ENCODE measurements at places on chromosomes 1 and 21. TPM values are rescaled to one million over a fixed set of nuclear protein-coding genes. Genes with fewer than 3 reads are reported as not detected.

GRCh38 chr1:198297281-198297680 is 140.5 kb downstream of the NEK7 start:
- DNase-seq = no peak

DNA sequence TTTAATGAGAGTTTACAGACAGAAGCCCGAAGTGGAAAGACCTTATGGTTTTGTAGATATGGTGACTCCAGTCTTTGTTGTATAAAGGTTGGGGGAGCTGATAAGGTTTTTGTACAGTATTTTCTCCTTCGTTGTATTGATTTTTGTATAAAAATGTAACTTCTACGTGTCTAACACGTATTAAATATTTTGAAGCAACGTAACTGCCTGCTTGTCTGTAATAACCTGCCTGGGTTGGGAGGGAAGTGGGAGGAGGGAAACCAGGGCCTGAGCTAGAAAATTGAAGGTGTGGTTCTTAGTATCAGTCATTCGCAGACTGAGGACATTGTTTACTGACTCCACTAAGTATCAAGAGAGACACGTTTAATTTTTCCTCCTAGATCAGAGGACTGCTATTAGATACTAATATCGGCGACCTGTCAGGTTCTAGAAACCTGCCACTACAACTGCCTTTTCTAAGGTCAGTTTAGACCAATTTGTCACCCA is 2.2 kb downstream of the IER5 start:
- no peak for DNase-seq

DNA sequence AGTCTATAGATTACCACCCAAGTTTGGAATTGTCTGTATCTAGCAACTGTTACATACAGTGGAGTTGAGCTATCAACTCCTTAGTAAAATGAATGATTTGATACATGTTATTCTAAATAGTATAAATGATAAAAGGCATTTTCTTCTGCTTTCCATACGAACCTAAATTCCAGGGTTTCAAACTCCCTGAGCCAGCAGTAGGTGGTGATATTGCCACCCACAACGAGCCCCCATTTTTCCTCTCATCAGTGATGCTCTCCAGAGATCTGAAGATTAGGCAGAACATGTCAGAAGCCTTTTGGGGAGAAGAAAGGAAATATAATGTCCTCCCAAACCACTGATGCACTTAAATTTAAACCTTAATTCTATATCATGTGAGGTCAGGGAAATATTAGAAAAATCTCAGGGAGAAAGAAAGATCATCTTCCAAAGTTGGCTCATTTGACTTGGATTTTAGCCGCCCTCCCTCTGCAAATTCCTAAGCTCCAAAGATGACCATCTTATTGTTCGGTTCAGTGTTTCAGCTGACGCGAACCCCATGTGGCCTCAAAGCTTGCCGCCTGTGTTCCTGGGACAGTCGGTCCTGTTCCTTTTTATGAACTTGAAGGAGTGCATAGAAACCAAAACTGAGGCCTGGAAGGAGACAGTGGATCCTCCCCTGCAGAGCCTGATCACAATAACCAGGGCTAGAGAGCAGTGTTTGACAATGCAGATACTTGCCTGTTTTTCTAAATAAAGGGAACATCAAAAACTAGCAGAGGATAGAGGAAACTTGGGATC is 2.3 kb downstream of the EVA1C start:
- DNase-seq = no peak

GRCh38 chr1:221605569-221605968 is 136.3 kb downstream of the DUSP10 start:
- no peak for DNase-seq

DNA sequence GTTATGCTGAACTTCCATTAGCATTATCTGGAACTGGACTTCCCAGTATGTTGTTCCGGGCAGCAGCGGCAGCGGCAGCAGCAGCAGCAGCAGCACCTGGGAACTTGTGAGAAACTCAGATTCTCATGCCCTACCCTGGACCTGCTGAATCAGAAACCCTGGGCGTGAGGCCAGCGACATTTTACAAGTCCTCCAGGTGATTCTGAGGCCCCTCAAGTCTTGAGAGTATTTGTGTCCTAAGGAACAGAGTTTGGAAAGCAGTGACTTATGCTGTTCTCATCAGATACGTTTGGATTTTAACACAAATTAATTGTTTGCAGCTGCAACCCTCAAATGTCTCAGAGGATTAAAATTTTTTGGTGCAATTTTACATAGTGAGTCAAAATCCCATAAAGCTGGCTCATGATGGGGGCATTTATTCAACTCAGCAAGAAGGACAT is 157.2 kb upstream of the KAZN start:
- no peak for DNase-seq

- no peak for DNase-seq
These were observed 496.1 kb downstream of the PTPRU start for GRCh38 chr1:29732453-29732852.

GRCh38 chr1:199561334-199561733 is 466.2 kb upstream of the NR5A2 start:
- no peak for DNase-seq

DNA sequence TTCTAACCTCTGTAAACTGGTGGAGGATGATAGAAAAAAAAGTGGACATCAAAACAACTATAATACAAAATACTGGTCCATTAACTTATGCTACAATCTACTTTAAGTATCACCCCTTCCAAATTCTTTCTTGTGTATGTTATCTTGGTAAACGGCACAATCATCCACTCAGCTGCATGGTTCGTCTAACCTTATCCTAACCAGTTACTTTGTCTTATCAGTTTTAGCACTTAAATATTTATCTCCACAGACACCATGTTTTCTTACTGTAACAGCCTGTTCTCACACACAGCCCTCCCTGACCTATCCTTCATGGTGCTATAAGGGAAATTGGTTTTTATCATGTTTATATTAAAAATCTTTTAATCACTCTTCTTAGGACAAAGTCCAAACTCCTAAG is 157.2 kb downstream of the PTGER3 start:
- DNase-seq = no peak

- no peak for DNase-seq
These were observed 48.3 kb downstream of the MPZL1 start for GRCh38 chr1:167770127-167770526.

DNA sequence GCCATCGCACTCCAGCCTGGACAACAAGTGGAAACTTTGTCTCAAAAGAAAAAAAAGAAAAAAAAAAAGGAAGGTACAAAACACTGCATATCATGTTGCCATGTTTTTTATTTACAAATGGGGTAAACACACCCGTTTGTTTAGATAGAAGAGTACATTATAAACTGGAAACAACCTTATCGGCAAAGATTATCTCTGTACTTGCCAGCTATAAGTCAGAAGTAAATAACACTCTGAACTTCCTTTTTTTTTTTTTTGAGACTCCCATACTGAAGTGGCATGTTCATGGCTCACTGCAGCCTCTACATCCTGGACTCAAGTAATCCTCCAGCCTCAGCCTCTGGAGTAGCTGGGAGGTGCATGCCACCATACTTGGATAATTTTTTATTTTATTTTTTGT is 21.9 kb downstream of the USP48 start:
- no peak for DNase-seq

DNA sequence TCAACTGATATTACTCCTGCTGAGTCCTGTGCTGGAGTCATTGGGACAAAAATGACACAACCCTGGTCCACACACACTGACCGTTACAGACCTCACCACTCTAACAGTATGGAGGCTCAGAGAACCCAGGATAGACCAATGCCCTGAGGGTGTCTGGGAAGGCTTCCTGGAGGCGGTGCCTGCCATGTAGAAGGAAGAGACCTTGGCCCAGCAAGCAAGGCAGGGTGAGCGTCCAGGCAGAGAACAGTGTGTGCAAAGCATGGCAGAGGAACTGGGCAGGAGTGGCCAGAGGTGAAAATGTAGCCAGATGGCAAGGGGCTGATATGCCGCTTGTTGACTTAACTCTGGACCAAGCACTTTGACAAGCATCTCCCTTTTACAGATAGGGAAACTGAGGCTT is 85.5 kb downstream of the VWA5B1 start:
- no peak for DNase-seq

DNA sequence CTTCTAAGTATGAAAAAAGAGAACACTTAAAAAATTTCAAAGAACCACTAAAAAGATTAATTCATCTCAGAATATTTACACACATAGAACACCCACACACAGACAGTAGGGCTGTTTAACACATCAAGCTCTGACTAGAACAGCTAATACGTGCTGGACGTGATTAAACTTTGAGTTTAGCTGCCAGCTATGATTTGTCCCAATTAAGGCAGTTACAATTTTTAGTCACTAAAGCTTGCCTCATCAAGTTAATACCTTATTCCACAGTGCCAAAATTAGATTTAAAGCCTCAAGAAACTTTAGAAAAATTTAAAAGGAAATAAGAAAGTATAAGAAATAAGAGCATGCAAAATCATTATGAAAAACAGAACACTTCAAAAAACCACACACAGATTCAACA is 18.9 kb downstream of the SLC16A1 start:
- DNase-seq = no peak

- DNase-seq = no peak
These were observed 9.7 kb upstream of the CTSS start for GRCh38 chr1:150775276-150775675.

- peak; percentile 29 for DNase-seq
These were observed 2.8 kb downstream of the MYCL start for GRCh38 chr1:39898648-39899603.

DNA sequence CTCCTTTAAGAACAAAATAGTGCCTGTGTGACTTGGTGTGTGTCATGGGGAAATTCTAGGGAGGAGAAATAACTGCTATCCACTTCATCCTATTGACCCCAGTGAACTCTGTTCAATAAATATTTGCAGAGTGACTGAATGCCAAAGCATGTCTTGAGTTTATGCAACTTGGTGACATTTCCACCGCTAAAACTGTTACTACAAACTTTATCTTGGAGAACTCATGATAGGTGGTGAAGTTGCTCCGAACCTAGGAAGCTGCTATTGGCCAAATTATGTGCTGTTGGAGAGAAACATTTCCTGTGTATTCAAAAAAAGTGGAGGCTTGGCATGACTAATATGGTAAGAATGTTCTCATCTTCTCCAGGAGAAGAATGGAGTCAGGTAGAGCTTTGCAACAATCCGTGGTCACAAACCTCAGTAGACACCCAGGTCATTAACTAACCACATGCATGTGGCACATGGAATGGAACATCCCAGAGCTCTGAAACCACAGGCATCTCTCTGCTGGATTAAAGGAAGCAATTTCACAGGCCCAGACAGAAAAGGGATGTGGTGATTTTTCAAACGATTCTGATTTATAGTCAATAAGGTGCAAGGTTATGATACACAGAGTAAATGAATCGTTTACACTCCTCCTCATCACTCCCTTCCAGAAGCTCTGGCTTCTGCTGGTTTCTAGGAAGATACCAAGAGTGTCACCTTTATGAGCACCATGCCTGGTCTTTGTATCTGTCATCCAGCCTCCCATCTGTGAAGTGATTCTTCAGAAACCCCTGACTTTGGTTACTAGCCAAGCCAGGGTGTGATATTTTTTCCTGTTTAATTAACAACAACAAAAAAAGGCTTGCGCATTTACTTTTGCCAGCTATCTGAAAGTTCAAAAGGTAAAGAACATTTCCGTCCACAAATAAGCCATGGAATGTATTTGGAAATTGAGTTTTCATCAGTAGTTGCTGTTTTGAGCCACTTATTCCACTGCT is 361.1 kb downstream of the TGFB2 start:
- no peak for DNase-seq

The TPTE gene
- total RNA-seq = not detected

The OR2L8 gene
- not detected for total RNA-seq

The BGLAP gene
- total RNA-seq = 0.47 TPM

The VWA5B1 gene
- total RNA-seq = 0.06 TPM

The S100A14 gene
- 1.8 TPM for total RNA-seq

The BRDT gene
- total RNA-seq = not detected

The PRDM15 gene
- total RNA-seq = 6.5 TPM

All from left cardiac atrium (tissue), 4 donors.